ENCODE measurements at places on chromosomes 7 and 10. TPM values are rescaled to one million over a fixed set of nuclear protein-coding genes. Genes with fewer than 3 reads are reported as not detected.

DNA sequence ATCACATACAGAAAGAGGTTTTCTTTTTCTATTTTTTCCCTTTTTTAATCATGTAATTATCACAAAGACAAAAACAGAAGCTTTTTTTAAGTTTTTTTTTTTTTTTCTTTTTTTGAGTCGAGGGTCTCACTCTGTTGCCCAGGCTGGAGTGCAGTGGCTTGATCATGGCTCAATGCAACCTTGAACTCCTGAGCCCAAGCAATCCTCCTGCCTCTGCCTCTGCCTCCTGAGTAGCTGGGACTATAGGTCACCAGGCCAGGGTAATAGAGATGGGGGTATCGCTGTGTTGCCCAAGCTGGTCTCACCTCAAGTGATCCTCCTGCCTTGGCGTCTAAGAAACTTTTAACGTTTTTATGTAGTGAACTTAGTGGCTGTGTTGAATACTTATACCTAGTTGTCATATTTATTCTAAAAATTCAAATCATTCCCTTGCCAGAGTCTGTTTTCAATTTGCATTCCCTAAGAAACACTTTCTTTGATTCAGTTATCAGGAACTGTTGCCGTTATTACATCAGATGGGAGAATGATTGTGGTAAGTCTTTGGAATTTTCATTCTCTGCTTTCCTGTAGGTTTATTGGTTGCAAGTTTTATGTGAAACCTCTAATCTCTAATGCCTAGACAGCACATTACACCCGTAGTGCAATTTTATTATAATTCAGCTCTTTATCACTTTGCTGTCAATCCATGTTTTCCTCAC lies 1.3 kb downstream of the LSM8 start:
- no peak for DNase-seq

GRCh38 chr10:311901-312665 lies 176.8 kb downstream of the ZMYND11 start:
- DNase-seq: no peak

- no peak for DNase-seq
These were observed 356.2 kb downstream of the RNLS start for GRCh38 chr10:88226891-88227290.

DNA sequence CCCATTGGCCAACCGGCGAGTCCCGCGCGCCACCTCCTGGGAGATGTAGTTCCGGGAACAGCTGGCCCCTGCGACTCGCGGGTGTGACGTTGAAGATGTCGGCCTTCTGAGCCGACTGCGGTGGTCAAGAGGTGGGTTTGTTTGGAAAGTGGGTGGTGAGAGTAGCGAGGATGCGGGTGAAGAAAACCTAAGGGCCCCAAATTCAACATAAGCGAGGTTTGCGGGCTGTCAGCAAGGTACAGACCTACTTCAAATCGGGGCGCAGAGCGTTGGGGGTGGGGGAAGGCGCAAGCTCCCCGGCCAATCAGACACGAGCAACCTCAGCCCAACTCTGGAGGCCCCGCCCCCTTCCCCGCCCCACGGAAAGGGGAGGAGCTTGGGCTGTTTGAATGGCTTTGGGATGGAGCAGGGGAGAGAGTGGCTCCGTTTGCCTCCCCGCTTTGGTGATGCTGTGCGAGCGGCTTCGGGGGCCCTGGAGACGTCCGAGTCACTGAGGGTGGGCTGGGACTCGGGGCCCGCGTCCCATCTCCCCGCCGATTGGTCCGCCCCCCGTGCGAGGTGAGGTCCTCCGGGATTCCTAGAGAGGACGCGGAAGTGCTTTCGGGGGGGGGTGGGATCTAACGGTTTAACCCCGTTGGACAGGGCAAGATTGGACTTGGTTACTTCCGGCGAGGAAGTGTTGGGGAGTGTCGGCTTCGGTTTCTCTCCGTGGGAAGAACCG lies at the start of gene ZKSCAN5:
ZKSCAN5 (plus strand) TSS at position 60 of the 721 bp plus-strand sequence. CDS start 1,383 bp downstream, outside the sequence.
- peak; percentile 99 for DNase-seq

Gene STAMBPL1
- total RNA-seq: 3.3 TPM

Gene MEPCE
- total RNA-seq: 29.7 TPM

Gene TSPAN12
- total RNA-seq: 25.3 TPM

Gene IQUB
- total RNA-seq: 0.77 TPM

Gene TMEM60
- total RNA-seq: 5.4 TPM

Data from heart left ventricle (tissue), 16 donors.